ENCODE measurements at places on chromosomes 7 and 10.

GRCh38 chr10:3740157-3740871 is 44.7 kb downstream of the KLF6 start:
- no peak for DNase-seq

DNA sequence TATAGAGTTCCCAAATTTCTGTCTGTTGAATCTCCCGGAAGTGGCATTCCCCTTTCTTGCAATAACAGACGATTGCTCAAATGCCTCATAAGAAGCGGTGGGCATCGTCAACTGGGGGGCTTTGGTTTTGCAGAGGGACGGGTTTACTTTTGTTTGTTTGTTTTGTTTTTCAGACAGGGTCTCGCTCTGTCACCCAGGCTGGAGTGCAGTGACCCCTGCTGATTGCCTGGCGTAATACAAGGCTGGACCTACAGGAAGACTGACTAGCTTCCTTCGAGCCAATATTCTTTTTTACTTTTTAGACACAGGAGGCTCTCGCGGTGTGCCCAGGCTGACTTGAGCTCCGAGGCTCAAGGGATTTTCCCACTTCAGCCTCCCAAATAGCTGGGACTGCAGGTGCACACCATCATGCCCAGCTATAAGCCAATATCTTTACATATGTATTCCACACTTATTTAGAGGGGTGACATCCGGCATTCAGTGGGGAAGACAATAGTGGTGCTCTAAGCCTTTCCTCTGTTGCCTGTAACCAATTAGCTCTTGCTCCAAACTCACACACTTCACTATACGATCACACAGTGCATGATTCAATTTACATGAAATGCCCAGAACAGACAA is 58.1 kb downstream of the FHIP2A start:
- DNase-seq: peak; percentile 90

DNA sequence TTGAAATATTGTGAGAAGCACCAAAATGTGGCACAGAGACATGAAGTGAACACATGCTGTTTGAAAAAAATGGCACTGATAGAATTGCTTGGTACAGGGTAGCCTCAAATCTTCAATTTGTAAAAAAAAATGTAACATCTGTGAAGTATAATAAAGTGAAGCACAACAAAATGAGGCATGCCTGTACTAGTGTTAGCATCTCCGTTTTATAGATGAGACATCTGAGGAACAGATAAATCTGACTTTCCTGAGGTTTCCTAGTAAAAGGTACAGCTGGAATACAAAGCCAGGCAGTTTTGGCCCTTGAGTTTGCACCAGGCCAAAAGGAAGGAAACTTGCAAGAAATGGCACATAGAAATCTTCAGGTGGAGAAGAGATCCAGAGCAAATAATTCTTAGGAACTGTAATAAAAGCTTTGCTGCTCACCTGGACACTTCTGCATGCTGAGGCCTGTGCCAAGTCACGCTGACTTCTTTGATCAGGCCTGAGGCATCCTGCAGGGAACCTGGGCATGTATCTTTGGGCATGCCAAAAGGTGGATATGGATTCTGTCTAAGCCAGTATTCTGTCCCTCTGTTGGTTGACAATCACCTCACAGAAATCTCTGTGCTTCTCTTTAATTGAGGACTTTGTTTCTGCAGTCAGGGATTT is 251.5 kb upstream of the PLPP4 start:
- no peak for DNase-seq

DNA sequence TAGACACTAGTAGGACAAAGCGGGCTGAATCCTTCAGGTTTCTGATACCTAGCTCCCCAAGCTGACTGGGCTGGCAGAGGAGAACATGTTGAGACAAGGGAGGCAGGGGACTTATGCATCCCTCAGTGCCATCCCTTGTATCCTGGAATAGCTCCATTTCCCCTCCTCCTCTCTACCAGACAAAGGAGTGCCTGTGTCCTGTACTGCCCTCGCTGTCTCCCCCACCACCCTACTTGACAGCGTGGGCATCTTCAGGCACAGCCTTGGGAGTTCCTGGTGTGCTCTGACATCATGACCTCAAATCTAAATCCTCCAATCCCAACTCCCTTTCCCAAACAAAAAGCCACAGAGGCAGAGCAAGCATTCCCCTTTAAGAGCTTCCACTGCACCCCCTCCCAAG is 9.0 kb downstream of the SFXN3 start:
- no peak for DNase-seq

- no peak for DNase-seq
Observed at GRCh38 chr7:131778601-131779000, 222.2 kb upstream of the PODXL start.

DNA sequence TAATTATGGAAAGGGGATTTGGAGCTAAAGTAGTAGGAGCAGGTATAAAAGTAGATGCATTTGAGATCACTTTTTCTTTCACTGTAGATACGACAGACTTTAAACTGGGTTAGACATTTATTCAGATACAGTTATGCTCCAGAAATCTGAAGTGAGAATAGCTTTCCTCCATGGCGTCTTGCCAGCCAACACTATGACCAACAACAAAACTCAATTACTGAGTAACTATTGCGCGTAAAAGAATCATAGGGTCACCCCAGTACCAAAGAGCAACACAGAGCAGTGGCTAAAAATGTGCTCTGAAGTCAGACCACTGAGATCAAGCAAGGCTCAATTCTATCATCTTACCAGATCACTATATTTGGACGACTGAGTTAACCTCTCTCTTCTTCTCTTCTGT is 262.5 kb upstream of the SORCS1 start:
- DNase-seq: no peak

DNA sequence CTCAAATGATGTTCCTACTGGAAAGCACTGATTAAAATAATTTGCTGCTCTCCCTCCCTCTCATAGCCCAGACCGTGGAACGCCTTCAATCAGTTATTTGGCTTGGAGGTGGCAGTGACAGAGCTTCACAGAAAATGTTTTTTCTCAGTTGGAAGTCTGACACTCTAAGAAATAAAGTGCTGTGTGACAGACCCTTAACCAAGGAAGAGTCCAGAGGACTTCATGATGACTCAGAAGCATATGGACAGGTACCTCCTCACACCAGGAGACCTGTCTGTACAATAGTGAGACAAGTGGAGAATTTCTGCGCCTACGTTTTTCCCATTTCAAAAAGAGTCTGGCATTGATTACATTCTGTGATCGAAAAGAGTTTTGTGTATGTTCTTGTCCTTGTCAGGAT is 295.5 kb downstream of the DOCK4 start:
- DNase-seq: no peak

DNA sequence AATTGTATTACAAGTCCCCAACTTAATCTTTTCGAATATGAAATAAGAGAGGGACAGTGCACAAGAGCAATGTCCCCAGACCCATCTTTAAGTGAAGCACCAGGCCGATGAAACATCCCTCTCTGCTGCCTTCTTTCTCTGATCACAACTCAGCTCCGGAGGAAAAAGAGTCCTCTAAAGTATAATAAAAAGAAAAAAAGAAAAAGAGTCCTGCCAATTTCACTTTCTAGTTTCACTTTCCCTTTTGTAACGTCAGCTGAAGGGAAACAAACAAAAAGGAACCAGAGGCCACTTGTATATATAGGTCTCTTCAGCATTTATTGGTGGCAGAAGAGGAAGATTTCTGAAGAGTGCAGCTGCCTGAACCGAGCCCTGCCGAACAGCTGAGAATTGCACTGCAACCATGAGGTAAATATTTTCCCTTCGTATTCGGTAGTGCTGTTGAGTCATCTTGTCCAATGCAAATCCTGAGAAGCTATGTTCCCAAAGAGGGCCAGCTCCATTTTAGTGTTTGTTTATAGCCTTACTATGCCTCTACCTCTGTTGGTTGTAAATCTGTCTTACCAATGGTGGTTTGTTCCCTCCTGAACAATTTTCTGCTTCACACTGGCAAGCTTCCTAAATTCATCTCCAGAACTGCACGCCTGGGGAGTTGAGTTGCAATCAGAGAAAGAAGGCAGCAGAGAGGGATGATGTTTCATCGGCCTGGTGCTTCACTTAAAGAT is at the start of gene IFIT2:
Gene IFIT2, plus strand, starts transcription at position 326 of the 725 bp plus-strand sequence. Its CDS starts 78 bp downstream, at position 404.
- no peak for DNase-seq

DNA sequence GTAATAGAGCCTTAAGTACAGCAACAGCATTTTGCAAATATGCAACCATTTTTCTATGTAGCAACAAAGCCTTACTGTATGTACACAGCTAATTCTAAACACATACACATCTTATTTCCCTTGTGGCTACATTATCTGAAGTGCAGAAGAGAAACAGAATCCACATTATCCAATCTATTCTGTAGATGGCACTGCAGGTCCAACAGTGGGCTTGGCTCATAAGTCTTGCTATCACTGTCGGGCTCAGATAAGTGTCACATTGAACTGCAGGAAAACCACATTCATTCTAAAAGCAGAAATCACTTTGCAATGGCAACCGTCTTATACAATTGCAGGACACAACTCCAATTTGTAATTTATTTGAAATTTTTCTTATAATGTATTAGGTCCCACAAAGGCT is 109.8 kb upstream of the NOBOX start:
- no peak for DNase-seq

GRCh38 chr7:82572195-82572880 is 128.8 kb upstream of the CACNA2D1 start:
- peak; percentile 95 for DNase-seq

- peak; percentile 95 for DNase-seq
Observed at GRCh38 chr7:2104107-2104710, 128.5 kb downstream of the MAD1L1 start.

DNA sequence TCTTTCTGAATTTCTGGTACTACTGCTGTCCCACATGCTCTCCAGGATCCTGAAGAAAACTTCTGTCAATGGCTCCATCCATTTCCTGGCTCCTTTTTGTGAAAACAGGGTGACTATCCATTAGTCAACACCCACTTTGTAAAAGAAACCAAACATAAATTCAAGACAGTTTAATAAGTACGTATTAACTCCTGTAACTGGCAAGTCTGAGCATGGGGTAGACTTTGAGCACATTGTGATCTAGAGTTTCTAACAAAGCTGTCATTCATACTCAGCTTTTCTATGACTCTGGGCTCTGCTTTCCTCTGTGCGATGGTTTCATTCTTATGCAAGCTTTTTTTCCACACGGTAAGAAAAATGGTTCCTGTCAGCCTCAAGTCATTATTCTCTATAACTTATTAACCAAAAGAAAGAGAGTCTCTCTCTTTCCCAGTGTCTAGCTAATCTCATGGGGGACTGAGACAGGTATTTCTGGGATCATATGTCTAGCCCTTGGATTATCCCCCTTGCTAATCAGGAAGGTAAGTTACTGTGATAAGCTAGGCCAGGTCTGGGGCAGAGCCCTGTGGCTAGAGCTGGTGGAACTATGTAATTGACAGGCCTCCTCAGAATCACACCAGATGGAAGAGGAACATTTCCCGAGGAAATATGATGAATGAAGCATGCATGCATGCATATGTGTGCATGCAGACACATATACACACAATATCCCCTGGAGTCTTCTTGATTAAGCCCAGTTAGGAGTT is 98.5 kb downstream of the GNAI1 start:
- DNase-seq: no peak

- no peak for DNase-seq
Observed at GRCh38 chr7:40382145-40382544, 247.3 kb downstream of the SUGCT start.

GRCh38 chr7:50473531-50473930 is 23.4 kb upstream of the FIGNL1 start:
- no peak for DNase-seq

- DNase-seq: no peak
Observed at GRCh38 chr7:28941633-28942032, 16.5 kb downstream of the TRIL start.

GRCh38 chr7:158281441-158281840 is 306.2 kb downstream of the PTPRN2 start:
- no peak for DNase-seq

GRCh38 chr10:92142949-92143348 is 147.9 kb downstream of the CPEB3 start:
- DNase-seq: no peak

GRCh38 chr10:50385624-50386023 is 134.3 kb upstream of the ASAH2 start:
- no peak for DNase-seq

GRCh38 chr10:112307358-112308124 is 24.3 kb downstream of the TECTB start:
- DNase-seq: peak; percentile 89

GRCh38 chr7:133962646-133963045 is 164.5 kb upstream of the LRGUK start:
- no peak for DNase-seq

Data from endodermal cell (in vitro differentiated cells).